T-cell (primary cell): ENCODE measurements at places on chromosomes 7 and 10.

- no peak for DNase-seq
Measured at GRCh38 chr7:7978860-7979259, 10.3 kb downstream of the GLCCI1 start.

GRCh38 chr7:2528481-2529095 is 9.0 kb downstream of the LFNG start:
- no peak for DNase-seq

GRCh38 chr7:151836927-151837205 is 40.0 kb downstream of the PRKAG2 start:
- DNase-seq = no peak

GRCh38 chr10:110898391-110898790 is 20.6 kb downstream of the BBIP1 start:
- DNase-seq = no peak

- no peak for DNase-seq
Measured at GRCh38 chr10:28202941-28203352, 99.9 kb downstream of the MPP7 start.

DNA sequence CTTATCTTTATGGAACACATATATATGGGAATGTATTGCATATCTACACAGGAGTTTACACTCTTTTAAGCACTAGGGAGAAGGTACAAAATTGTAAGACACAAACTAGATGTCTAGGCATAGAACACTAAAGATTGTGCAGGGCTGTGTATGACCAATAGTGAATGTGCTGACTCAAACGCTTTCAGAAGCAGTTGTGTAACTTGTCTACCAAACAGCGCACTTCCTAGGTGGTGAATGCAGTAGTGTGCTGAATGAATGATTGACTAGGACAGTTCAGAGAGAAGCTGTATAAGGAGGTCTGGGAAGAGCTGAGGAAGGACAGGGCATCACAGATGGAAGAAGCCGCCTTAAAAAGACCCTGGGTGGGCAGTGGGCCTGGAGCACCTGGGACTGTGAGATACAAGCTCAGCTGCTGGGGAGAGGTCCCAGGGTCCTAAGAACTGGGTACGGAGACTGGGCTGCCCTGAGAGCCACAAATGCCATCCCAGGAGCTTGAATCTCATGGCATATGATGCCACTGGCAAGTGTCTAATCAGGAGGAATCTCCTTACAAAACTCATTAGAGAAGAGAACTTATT is 14.2 kb downstream of the CLRN3 start:
- no peak for DNase-seq

DNA sequence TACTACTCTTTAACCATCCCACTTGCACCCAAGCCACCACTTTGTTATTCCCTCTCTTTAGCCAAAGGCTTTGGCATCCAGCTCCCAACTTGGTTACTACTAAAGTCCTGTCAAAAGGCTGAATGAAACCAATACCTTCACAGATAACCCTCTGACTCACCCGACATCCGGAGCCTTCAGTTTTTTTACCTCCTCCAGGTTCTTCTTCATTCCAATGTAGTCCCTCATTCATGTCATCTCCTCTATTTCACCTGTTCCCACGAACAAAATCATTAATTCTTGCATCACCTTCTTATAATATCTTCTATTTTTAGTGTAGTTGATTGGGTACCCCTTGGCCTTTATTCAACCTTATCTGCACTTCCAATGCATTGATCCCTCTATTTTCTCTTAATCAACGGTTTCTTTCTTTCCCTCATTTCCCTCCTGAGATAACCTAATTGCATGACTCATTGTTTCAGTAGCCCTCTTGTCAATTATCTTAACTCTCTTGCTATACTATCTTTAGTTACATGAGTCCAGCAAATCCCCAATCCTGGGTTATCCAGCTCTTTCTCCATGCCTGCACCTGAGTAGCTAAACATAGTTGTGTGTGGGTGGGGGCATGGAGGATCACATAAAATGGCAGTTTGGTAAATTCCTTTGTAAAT is 87.2 kb upstream of the COL1A2 start:
- no peak for DNase-seq

- DNase-seq = no peak
Measured at GRCh38 chr7:20030915-20031362, 186.2 kb downstream of the MACC1 start.

GRCh38 chr7:119256001-119256400 is 1017.0 kb upstream of the KCND2 start:
- no peak for DNase-seq

- DNase-seq = no peak
Measured at GRCh38 chr10:72066318-72067284, 21.8 kb downstream of the SPOCK2 start.
